Suprapubic skin (tissue), 4 donors: ENCODE measurements at places on chromosomes 1 and 21. TPM values are rescaled to one million over a fixed set of nuclear protein-coding genes. Genes with fewer than 3 reads are reported as not detected.

The NCAM2 gene
- total RNA-seq, result 0.25 TPM

The GBP4 gene
- 1.2 TPM for total RNA-seq

The RNF207 gene
- 9.3 TPM for total RNA-seq

The RSRP1 gene
- total RNA-seq, result 139 TPM
